ENCODE measurements at places on chromosomes 1 and 21.

DNA sequence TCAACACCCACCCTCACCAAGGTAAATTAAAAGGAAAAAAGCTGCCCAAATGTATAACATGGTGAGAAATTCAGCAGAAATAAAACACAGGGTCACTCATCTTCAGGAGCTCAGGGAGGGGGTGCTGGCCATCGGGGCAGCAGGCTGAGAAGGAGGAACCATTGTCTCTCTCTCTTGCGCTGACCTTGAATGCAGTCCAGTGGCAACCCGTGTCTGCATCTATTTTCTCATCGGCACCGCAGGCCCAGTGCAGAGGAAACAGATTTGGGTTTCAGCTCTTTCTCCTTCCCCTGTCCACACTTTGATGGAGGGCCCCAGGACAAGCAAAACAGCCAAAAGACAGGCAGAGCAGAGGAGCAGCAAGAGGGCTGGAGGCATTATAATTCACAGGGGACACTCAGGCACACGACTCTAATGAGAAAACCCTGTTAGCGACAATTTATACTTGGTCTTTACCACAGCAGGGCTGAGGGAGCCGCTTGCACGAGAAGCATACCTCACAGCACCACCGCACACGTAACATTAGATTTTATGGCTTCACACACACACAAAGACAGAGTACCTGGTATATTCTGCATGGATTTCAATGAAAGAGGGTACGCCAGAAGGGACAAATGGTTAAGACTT, 18.6 kb downstream of the MKNK1 start:
- DNase-seq = no peak

DNA sequence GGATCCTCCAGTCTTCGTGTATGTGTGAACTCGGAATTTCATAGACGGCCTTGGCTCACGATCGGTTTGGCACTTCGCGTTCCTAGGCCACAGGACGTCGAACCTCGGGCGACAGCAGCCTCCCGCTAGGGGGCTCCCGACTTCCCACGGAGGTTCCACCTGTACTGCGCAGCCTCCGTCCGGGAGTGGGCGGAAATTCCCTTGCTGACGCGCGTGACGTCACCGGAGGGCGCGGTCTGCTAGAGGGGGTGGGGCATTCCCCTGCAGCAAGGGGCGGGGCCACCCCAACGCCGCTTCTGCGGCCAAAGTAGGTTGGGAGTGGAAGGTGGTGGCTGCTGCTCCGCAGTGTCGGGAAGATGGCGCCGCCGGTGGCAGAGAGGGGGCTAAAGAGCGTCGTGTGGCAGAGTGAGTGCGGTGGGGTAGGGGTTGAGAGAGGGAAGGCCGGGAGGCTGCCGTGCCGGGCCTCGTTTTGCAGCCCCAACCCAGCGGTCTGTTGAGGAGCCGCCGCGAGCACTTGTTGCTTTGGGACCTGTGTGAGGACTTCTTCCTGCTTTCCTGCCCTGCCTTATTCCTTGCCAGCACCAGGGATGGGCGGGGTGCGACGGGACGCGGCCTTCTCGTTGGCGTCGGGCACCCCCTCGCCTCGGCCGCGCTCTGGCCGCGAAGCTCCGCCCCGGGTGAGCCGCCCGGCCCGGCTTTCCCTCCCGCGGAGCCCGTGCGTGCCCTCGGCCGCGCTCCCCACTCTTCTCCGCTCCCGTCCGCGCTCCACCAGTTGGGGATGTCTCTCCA, at the start of gene STXBP3:
STXBP3 (plus strand) TSS at position 293 of the 789 bp plus-strand sequence; CDS start at position 357, 64 bp downstream.
- peak; percentile 100 for DNase-seq

DNA sequence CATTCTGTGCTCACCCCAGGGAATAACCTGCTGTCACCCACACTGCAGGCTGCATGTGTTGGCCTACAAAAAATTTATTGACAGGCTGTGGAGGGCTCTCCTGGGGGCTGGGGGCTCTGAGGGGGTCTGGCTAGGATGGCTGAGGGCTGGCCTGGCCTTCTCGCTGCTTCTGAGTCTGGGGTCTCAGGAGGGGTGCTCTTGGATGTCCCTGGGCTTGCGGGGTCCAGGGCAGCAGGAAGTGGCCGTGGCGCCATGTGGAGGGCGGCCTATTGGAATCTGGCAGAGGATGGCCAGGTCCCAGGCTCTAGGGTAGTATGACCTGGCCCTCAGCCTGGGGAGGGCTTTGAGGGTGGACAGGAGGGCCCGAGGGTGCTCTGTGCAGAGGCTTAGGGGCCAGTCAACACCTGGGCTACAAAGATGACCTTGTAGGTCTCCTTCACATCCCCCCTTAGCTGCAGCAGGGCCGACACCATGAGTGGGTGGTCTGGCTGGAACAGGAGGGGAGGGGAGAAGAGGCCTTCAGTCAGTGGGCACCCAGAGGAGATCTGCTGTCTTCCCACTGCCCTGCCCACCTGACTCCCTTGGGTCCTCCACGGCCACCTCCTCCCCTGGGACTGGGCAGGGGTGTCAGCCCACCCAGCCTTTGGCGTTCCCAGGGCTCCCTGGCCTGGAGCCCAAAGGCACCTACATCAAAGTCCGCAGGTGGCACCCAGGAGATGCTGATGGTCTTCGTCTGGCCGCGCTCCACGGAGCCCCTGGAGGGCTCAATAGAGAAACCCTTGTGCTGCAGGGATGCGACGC, 3.0 kb upstream of the TMEM52 start:
- DNase-seq = no peak

GRCh38 chr1:98675282-98675681, 13.8 kb downstream of the SNX7 start:
- DNase-seq = no peak

DNA sequence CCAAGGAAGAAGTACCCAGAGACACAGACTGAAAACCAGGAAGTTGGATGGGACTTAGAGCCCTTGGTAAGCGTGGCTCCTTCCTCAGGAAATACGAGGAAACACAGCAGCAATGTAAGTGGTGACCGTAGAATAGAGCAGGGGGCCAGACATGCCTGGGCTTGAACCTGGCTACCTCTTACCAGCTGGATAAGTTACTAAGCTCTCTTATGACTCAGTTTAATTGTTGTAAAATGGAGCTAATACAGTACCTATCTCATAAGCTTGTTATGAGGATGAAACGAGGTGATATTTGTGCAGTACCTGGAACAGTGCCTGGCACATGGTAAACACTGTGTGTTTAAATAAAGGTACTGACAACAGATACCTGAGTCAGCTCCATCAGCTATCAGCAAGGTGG, 19.2 kb downstream of the EBNA1BP2 start:
- DNase-seq = no peak

DNA sequence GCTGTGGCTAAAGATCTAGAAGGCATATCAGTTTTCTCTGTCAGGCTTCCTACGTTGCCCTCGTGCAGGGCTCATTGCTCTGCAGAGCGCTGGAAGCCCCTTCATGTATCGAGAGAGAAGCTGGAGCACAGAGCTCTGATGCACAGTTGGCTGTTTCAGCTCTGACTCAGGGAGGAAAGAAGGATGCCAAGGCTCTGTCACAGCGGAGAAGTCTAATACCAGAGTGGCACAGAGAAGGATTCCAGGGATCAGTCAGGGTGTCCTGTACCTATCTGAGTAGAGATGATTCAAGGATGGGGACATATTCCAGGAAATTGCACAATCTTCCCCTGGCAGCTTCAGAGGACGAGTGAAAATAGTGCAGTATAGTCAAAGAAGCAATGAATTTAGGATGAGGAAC, 179.2 kb upstream of the FMN2 start:
- no peak for DNase-seq

- DNase-seq = no peak
These were observed 151.2 kb downstream of the NRIP1 start for GRCh38 chr21:14913638-14914037.

GRCh38 chr1:20035114-20035513, 34.9 kb upstream of the PLA2G5 start:
- no peak for DNase-seq

- no peak for DNase-seq
These were observed 2.1 kb downstream of the ITGB2 start for GRCh38 chr21:44918581-44919033.

GRCh38 chr1:19709260-19709793, 44.7 kb downstream of the HTR6 start:
- no peak for DNase-seq

- DNase-seq = no peak
These were observed 359.0 kb downstream of the ST6GALNAC3 start for GRCh38 chr1:76433526-76433925.

DNA sequence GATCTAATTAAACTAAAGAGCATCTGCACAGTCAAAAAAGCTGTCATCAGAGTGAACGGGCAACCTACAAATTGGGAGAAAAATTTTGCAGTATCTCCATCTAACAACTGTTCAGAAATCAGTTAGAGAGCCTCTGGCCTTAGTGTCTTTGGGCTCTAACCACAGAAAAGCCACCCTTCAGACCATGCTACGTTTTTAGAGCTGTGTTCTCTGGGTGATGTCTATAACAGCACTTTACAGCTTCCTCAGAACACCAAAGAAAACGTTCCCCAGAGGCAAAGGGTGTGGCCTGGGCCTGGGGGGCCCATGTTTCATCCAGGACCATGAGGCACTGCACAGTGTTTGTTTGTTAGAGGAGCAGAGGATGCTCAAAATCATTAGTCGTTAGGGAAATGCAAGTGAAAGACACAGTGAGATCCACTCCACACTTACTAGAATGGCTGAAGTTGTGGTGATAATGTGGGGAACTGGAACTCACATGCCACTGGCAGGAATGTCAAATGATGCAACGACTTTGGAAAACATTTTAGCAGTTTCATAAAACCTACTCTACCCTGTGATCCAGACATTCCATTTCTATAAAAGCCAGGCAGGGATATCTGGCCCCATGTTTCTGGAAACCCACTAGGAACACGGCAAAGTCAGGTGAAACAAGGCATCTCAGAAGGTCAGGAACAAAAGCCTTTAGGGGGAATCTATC, 250.4 kb upstream of the HOOK1 start:
- DNase-seq = no peak

GRCh38 chr21:14245711-14246110, 29.8 kb downstream of the RBM11 start:
- no peak for DNase-seq

DNA sequence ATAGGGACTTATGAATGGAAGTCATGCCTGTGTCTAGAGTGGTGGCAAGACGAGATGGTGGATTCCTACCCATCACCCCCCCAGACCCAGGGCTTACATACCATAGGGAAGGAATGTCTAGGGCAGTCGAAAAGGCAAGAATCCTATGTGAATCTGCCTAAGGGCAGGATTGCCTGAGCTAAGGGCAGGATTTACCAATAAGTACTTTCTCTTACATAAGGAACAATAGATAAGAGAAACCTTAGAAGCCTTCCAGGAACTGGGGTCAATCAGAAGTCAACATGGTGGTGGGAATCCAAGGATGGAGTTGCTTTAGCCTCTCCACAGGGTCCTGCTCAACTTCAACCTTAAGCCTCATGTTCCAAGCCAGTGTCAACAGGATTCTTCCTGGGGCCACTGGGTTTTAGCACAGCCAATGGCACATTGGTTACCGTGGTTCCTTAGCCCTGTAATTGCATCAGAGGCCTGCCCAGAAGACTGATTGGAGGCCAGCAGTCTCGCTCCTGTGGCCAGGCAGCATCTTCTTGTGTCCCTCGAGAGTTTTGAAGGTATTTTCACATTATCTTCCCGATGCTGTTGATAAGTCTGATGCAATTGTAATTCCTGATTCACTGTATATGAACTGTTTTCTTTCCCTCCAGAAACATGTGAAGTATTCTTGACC, 20.7 kb downstream of the BACE2 start:
- no peak for DNase-seq

DNA sequence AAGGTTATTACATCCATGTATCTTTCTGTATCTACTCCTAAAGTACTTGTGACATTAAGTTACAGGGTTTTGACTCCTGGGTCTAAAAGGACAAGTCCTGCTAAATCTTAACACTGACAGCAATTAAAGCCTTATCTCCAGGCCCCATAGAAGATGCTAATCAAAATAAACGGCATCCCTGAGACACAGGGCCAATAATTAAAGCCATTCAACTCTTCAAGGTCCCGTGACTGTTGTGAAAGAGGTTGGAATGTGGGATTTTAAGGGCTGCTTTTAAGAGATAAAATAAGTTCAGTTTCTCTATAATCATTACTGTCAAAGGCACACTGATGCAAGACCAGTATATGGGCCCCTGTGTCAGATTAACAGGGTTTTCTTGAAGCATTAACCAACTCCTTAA, 8.3 kb downstream of the DNAI4 start:
- DNase-seq = no peak

GRCh38 chr1:245067257-245067656, 87.5 kb upstream of the KIF26B start:
- no peak for DNase-seq

DNA sequence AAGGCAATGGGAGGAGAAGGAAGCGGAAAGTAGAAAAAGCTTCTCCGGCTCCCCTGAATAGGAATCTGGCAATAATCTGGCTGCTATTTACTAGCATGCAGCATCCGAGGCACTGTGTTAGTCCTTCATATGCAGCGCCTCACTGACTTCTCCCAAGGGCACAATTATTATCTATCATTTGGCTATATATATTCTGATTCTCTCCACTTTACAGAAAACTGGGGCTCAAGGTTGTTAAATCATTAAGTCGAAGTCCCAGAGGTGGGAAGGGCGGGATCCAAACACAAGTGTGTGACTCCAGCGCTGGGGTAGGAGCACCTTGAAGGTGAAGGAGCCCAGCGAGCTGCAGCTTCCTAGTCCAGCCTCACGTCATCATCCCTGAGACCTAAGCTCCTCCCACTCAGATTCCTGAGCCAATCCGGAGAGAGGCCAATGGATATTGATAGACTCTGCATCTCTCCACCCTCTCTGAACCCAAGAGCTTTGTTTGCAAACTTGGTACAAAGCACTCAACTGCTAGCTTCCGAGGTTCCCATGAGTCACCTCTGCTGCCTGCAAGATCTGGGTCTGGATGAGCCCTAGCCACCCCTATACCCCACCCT, 16.6 kb upstream of the EYA3 start:
- DNase-seq = no peak
